ENCODE measurements at places on chromosomes 3 and 15.

DNA sequence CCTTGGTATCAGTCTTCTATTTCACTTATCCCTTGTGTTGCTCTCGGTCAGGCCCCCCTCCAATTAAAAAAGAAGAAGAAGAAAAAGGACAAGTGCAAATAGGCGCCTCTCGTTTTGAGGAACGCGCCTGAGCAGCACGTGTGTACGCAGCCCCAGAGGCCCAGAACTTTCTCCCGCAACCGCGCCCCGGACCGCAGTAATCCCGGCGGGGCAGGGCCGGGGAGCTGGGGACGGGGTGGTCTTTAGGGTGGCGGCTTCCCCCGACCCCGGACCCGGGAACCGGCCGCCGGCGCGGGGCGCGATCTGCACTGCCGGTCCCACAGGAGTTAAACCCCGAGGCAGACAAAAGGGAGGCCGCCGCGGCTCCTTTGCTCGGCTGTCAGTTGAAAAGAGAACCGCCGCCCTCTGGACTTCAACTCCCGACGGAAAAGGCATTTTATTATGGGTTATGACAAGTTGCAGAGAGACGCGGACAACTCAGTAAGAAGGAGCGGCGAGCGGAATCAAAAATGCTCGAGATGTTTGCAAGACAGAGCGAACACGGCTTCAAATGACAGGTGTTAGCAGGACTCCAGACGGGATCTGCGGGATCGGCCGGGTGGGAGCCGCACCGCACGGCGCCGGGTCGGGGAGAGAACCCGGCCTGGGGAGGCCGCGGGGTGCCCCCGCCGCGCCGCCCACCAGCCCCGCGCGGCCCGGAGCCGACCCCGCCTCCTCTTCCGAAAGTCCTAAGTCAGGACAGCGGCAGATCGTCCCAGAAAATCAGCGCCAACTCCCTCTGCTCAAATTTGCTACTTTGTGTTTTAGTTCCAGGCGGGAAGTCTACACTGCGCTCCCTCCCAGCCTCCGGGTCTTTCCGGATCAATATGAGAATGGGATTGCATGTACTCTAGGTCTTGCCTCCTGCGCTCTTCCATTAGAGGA lies 79.0 kb downstream of the NR2F2 start:
- DNase-seq = no peak

DNA sequence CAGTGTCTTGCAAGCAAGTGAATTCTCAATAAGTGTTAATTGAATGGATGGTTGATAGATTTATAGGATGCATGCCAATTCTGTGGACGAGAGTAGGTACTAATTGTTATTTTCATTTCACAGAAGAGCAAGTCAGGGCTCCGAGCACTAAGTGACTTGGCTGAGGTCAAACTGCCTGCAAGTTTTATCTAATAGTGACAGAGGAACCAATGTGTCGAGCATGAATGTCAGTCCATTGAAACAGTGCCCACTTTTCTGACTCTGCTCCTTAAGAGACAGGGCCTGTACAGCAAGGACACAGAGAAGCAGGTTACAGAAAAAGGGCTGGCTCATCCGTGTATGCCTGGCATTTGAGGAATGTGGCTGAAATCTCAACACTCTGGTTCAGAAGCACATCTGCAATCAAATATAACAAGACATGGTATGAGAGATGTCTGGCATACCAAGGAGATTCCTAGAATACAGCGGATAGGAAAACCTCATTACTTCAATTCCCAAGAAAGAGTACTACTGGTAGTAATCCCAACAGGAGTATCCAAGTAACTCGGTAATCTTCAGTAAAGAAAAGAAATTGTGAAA lies 6.0 kb upstream of the B3GNT5 start:
- DNase-seq = no peak

DNA sequence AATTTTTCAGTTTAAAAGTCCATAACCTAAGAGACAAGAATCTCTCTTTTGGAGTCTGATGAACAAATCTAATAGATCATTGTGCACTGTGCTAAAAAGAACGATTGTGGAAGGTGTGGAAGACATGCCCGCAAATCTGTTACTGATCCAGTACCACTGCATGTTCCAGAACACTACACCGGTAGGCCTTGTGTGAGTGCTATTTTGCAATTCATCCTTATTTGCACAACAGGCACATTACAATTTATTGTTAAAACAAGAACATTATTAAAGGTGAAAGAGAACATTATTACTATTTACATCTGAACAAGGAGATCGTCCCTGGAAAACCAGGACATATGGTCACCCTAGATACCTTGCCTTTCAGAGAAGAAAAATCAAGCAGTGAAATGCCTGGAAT lies 205.7 kb upstream of the NECTIN3 start:
- DNase-seq = no peak

DNA sequence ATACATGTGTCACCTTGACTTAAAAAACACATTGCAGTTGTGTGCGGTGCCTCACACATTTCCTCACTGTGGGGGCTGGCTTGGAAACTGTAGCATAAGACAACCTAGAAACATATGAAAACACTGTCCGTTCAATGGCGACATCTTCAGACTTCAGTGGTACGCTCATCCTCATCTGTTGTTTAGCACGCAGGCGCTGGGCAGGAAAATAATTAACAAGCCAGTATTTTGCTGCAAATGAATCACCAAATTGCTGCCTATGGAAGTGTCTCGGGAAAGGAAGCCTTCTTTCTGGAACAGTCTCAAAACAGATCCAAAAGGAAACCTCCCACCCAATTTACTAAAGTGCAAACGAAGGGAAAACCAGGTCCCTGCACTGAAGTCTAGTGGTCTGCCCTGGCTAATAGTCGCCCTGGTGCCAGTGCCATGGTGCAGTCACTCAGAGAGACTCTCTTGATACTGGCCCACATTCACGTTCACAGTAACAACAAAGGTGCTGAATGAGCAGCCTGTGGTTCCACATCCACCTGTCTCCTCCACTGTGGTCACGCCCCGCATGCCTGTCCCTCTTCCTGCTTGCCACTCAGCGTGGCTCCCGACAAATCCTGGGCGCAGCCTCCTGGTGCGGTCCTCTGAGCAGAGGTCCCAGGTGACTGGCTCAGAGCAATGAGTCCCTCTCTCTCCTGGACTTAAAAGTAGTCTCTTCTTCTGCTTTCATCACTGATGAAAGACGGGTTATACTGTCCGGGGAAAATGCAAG lies 35.6 kb upstream of the MUC13 start:
- DNase-seq = no peak

DNA sequence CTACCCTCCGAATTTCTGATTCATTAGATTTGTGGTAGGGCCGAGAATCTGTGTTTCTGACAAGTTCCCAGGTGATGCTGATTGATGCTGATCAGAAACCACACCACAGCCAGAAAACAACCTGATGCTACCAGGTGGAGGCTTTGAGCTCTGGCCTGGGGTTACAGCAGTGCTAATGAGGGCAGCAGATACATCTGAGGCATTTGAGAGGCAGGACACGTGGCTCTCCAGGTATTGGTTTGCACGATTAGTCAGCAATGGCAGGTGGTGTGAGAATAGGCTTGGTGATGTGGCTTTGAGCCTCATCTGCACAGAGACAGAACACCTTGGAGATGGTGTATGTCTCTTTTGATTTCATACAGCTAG lies 78.8 kb upstream of the THBS1 start:
- DNase-seq = no peak

DNA sequence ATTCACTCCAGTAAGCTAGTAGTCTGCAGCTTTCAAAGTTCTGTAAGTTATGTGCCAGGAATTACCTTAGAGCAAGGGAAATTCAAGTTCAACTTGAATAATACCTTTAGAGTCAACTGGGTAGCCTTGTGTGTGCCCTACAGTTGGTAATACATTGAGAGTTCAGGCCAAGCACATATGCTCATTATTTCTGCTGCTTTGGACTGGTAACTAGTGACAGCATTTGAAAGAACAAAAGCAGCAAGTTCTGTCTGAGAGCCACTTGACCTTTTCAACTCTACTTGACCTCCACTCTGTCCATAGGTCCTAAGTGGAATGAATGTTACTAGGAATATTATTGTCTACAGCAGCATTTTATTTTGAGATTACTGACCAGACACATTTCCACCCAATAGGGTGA lies 723.5 kb downstream of the NLGN1 start:
- DNase-seq = no peak

- DNase-seq = no peak
These were observed 488.3 kb upstream of the GOLIM4 start for GRCh38 chr3:168583977-168584376.

GRCh38 chr3:74119221-74119620 lies 494.5 kb upstream of the PDZRN3 start:
- DNase-seq = no peak

- DNase-seq = no peak
These were observed 42.6 kb upstream of the SEMA6D start for GRCh38 chr15:47674586-47675232.

DNA sequence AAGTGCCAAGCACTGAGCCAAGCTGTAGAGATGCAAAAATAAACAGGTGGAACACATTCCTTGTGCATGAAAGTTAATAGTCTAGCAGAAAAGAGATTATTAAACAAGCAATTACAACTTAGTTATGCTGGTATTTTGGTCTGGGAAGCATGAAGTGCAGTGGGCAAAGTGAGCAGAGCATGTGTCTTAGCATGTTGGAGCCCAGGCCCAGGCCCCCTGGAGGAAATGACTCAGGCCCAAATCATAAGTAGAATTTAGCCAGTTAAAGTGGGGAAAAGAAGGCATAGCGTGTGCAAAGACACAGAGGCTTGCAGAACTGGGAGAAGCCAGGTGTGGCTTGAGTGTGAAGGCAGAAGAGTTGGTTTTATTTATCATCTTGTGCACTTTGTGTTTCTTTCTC lies 163.8 kb upstream of the ATP11B start:
- DNase-seq = no peak

GRCh38 chr15:89114990-89115389 lies 26.7 kb downstream of the ABHD2 start:
- no peak for DNase-seq

- DNase-seq = no peak
These were observed 66.7 kb upstream of the XCR1 start for GRCh38 chr3:46093966-46094365.

GRCh38 chr3:48476426-48477053 lies 27.4 kb downstream of the SHISA5 start:
- no peak for DNase-seq

Data from stimulated activated CD4-positive, alpha-beta T cell treated with anti-CD3 and anti-CD28 coated beads, Interleukin-1b, Interleukin-23, amount 100 ng/mL, for 24 hours (primary cell).